ENCODE measurements at places on chromosomes 1 and 21. TPM values are rescaled to one million over a fixed set of nuclear protein-coding genes. Genes with fewer than 3 reads are reported as not detected.

EYA3 gene
- 18.7 TPM for total RNA-seq

DNA sequence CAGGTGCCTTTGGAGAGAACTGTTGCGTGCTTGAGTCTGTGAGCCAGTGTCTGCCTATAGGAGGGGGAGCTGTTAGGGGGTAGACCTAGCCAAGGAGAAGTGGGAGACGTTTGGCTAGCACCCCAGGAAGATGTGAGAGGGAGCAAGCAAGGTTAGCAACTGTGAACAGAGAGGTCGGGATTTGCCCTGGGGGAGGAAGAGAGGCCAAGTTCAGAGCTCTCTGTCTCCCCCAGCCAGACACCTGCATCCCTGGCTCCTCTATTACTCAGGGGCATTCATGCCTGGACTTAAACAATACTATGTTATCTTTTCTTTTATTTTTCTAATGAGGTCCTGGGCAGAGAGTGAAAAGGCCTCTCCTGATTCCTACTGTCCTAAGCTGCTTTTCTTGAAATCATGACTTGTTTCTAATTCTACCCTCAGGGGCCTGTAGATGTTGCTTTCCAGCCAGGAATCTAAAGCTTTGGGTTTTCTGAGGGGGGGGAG lies 2.4 kb downstream of the BTG2 start:
- DNase-seq = no peak

DNA sequence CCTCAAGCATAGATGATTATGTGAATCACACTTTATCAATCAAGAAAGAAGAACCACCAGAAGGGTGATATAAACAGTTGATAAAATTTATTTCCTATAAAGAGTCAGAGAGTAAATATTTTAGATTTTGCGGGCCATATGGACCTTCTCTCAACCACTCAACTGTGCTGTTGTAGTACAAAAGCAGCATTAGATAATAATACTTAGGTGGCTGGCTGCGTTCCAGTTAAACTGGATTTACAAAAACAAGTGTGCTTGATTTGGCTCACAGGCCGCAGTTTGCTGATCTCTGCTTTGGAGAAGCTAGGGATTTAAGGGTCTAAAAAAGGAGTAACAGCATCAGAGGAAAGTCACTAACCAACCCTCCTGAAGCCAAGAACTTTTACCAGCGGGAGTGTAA lies 1406.0 kb downstream of the KCNT2 start:
- peak; percentile 25 for DNase-seq

DNA sequence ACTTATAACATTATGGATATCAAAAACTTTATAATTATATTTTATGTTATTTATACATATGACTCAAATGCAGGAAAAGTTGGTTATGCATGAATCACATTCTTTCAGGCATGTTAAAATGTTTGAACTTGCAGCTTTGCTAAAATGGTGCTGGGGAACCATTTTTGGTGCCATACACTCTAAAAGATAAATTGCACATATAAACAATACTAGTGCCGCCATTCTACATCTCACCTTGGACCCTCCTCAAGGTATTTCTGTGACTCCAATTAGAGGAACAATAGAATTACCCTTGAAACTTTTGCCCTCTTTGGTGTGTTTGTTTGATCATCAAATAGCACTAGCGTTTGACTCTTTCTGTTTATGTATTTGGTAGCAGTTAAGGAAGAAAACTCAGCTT lies 997 bp downstream of the PRKACB start:
- DNase-seq = no peak

PDPN gene
- 17.6 TPM for total RNA-seq

- DNase-seq = no peak
Measured at GRCh38 chr1:88394958-88395357, 289.1 kb upstream of the PKN2 start.

- no peak for DNase-seq
Measured at GRCh38 chr21:37582590-37582989, 216.0 kb downstream of the DYRK1A start.

GRCh38 chr1:156668801-156669637 lies 8.2 kb downstream of the NES start:
- no peak for DNase-seq

ABCD3 gene
- total RNA-seq = 24.8 TPM

- DNase-seq = no peak
Measured at GRCh38 chr1:201190005-201190404, 619 bp upstream of the IGFN1 start.

DNA sequence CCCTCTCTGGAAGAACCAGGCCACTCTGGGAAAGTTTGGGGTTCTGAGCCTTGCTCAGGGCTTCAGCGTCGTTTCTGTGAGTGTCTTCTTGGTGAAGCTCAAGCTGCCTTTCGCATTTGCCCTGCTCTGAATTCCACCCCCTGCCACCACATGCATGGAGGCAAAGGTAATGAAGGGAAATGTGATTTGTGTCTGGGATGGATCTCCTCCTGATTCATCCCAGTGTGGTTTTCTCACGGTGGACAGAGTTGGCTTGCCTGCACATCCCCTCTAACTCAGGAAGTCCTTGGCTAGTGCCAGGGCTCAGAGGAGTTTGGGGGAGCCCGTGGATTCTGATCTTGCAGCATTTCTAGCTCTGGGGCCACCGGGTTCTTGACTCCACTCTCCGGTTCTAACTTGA lies 173.6 kb upstream of the RAB4A start:
- DNase-seq = no peak

Data from ovary (tissue), 10 donors.